ENCODE measurements at places on chromosomes 12 and 14.

DNA sequence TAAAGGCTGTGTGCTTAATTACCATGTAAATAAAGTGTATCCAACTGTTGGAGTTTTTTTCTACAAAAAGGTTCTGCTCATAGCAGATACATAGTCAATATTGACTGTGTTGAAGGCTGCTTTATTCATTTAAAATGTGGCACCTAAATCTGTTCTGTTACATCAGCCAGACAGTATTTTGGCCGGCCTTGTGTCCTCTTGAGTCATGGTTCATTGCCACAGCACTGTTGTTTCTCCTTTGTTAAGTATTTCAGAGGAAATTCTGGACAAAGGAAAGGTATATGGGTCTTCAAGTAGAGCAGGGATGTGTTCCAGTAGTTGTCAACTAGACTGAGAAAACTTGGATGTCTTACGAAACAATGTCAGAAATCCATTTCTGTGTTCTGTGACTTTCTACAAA, 95.5 kb downstream of the SLC38A6 start:
- no peak for DNase-seq

DNA sequence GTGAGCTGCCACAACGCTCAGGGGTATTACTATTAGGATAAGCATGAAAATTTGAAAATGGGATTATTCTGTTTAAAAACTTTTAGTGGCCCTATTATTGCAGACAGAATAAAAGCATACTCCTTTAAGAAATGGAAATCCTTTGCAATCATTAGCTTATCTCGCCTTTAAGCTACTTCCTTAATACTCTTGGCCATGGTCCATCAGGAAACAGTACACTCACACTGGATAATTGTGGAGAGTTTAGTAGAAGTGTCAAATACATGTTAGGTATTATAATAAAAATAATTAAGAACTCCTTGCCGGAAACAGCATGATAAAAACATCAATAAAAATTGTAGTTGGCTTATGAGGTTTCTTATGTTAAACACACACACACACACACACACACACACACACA, 100.4 kb upstream of the PPFIA2 start:
- DNase-seq = no peak

DNA sequence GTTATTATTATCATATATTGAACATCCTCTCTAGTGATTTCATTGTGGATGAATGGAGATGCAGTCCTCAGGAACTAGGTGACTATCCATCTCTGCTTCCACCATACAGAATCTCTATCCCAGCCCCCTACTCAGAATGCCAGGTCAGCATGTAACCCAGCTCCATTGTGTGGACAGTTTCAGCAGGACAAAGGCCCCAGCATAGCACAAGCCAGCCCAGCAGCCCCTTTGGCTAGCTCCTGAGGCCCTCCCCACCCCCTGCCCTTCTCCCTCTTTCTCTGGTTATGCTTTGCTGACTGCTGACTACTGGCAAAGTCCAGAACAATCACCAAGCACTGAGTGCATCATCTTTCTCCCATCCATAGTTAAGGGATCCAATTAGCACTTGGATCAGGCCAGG, 5.8 kb upstream of the SPRYD4 start:
- no peak for DNase-seq

DNA sequence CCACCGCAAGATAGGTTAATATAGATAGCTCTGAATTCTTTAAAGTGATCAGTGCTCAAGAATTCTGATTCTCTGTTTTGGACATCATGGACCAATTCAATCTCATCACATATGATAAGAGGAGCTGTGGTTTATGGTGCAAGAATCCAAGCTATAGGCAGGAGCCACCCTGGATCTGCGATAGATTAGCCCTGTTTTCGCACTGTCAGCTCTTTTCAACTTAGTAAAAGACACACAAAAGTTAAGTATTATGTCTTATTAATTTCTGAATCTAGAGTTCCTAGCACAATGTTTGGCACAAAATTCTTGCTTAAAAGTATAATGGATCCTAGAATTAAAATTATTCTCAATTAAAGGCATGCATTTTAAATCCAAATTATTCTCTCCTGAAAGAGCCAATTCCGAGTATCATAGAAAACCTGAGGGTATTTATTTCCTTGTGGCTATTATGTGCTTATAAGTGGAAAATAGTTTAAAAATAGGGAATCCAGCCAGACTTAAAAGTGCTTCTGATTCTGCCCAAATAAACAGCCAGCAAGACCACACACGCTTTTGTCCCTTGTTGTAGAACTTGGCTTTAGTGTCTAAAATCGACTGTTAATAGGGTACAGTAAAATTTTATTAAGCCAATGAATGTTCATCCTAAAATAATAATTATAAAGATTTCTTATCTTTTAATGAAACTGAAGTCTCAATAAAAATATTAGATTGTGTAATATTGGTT, 184.9 kb upstream of the FLRT2 start:
- no peak for DNase-seq

DNA sequence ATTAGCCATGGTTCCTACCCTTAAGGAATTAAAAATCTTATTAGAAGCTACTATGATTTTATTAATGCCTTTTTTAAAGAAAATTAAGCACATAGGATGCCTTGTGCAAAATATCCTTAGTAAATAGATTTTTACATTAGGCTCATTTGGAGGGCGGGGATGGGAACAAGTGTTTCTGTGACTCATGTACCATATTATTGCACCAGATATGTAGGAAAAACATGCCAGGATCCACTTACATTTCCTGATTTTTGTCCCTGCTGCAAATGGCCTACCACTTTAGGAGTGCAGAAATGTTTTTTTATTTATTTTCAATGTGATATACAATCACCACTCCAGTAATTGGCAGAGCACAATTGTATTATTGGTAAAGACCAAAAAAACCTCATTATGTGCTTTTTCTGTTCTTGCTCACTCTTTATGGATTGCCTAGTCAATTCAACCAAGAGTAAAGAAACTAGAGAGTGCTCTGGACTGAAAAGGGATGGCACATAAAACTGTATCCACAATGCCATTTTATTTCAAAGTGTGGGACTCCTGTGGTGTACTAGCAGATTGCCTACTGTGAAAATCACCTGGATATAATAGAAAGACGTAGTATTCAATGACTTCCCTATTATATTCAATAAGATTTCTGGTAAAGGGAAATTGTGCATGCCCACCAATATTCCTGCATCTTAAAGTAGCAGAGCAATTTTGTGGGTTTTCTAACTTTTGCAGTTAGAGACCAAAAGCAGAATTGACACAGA, 86.9 kb downstream of the ANO6 start:
- no peak for DNase-seq

DNA sequence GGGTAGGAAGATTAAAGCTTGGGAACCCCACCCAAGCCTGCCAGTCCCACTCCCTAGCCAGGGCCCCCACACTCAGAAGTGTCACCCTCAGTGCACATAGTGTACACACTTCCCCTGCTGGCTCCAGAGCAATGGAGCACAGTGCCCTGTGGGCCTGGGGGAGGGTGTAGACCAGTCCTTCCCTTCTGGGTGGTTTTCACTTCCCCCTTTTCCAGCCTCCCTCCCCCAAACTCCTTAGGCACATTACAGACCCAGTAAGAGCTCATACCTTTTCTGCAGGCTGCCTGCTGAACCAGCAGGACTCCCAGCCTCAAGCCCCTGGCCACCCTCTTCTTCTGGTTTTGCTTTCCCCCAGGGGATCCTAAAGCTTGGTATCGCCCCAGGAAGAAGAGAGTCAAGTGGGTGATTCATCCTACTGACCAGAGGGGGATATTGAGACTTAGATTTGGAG, at the start of gene ZNF385A:
TSS of gene ZNF385A (minus strand) at position 143 of the 451 bp plus-strand sequence. CDS start 219 bp downstream, outside the sequence.
- DNase-seq = no peak
